ENCODE measurements at places on chromosomes 4 and X.

- DNase-seq, result no peak
These were observed 54.3 kb downstream of the ADGRL3 start for GRCh38 chr4:61254406-61254805.

DNA sequence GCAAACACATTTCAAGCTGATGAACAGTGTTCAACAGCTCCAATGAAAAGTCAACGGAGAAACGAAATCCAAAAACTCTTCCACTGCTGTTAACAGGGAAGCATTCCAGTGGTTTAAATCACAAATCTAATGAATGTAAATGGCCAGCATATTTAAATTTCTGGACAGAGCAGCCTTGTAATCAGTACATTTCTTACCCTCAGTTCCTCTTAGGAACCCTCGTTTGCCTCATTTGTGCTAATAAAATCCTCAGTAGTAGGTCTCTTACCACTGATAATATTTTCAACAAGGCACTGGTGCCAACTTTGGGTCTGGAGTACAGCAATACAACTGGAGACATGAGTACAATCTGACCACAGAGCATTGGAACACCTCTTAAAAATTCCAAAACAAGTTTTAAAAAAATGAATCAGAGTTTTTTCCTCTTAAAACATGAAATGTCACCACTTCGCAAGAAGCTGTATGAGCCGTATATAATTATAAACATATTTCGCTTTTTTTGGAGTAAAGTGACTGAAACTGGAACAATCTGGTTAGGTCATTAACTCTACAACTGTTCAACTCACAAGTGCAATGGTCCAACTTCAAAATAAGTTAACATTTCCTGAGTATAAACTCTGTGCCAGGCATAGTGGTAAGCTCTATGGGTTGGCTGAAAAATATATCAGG is 211.2 kb downstream of the CPEB2 start:
- no peak for DNase-seq

- no peak for DNase-seq
These were observed 383.0 kb upstream of the TENM3 start for GRCh38 chr4:181860157-181860556.

DNA sequence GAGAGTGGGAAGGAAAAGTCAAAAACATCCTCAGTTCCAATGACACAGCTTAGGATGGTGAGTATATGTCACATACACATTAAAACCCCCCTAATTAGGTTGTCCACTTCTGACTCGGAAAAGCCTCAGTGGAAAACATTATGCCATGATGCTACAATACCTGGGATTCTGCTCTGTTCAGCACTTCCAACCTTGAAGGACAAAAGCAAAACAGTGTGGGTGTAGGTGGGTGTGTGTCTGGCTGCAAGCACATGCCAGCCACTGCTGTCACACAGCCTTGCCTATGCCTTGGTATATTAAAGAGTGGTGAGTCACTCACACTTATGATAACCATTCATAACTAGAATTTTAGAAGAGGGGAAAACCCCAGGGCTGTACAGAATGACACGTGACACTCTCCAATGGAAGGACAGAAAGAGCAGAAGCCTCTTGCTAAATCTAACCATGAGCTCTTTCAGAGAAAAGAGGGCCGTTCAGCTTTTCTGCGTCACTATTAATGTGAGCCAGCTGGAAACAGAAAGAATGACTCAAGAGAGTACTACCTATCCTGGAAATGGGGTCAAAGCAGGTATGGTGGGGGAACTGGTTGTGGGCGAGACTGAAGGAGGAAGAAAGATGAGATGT is 159.6 kb downstream of the TET2 start:
- DNase-seq, result no peak

GRCh38 chr4:926538-926937 is 5.6 kb downstream of the GAK start:
- no peak for DNase-seq

DNA sequence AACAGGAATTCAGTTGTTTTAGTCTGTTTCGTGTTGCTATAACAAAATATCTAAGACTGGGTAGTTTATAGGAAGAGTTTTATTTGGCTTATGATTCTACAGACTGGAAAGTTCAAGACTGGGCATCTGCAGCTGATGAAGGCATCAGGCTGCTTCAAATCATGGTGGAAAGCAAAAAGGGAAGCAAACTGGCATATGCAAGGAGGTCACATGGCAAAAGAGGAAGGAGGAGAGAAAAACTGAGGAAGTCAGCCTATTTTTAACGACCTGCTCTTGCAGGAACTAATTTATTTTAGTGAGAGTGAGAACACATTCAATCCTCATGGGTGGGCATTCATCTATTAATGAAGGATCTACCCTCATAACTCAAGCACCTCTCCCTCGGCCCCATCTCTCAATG is 363.1 kb upstream of the HS3ST1 start:
- DNase-seq, result no peak

- DNase-seq, result no peak
These were observed 1.1 kb upstream of the TMEM164 start for GRCh38 chrX:110001740-110002299.

DNA sequence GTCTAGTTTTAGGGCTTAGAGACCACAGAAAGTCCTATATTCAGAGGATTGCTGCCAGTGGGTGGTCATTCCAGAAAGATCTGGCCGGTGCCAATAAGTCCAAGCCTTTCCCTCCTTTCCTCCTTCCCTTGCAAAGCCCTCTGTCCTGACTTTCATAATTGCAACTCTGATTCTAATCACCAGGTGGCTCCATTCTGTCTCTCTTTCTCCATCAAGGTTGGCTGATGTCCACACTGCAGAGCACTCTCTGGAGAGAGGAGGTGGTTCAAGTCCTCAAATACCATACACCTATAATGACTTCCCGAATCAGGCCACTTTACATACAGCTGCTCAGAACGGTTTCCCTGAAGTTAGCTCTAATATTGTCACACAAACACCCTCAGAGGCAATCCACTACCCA is 22.4 kb upstream of the ARMCX4 start:
- DNase-seq, result peak; percentile 0

DNA sequence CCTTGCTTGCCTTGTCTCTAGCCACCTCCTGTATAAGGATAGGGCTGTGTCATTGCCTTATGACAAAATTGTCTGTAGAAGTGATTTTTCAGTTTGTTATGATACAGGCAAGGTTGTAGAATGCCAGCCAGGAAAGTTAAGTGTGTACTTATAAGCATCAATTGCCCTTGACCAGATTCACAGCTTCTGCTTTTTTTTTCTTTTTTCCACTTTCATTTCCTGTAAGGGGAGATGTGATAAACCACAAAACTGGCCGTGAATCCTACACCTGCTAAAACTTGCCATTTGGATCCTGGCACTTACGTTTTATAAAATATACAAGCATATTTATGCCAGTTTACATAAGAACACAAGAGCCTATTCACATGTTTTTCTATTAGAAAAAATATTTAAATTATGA is 35.0 kb upstream of the BMPR1B start:
- no peak for DNase-seq
